Skin of body (tissue), 3 donors: ENCODE measurements at places on chromosomes 5 and 9. TPM values are rescaled to one million over a fixed set of nuclear protein-coding genes. Genes with fewer than 3 reads are reported as not detected.

DNA sequence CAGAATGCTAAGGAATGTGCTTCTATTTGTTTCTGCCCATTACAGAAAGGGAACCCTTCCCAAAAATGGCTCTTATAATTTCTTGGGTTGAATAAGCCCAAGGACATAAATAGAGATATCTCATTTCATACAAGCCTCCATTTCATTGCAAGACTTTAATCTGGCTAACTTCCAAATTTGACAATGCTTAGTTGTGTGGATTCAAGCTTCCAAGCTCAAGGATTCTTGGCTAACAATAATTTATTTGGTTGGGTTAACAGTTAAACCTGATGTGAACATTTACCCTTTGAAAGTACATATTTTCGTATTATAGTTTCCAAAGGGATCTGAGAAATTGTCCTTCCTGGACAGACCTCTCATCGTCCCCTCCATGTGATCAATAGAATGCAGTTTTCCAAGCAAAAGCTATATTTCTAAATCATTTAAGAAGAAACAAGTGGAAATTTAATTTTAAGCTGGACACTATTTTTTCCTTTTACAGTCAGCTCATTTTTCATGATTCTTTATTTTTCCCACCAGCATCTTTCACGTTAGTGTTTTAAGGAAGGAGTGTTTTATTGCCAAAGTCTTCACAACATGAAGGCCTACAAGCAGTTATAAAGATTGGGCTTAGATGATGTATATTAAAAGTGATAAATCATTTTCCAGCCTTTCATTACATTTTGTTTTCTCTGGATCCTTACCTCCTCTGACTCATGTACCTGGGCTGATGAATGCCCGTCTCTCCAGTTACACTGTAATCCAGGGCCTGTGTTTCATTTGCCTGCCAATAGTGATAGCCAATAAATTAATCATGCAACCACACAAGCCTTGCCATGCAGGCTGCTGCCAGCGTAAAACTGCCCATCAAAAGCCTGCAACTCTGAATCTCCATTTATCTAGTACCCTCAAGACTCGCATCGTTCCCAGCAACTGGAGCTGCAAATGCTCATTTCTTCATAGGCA, 176.7 kb downstream of the NTRK2 start:
- DNase-seq: peak; percentile 9

Gene ARID3C
- total RNA-seq: not detected

Gene ACOT12
- total RNA-seq: 0.10 TPM

DNA sequence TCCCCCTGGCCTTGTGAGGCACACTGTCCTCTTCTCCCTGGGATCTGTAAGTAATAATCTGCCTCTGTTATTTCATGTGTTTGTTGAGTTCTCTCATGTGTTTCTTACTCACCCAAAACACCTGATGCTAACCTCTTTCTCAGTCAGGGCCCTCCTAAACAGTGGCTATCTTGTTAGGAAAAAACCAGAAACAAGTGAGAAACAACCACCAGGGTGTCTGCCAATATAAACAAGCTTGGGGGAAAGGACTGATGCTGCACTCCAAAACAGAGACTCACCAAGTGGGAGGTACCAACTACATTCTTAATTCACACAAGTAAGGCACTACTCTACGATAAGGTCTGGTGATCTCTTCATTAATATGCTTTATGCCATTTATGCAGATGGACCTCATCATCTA, 564.4 kb downstream of the SEMA5A start:
- no peak for DNase-seq

DNA sequence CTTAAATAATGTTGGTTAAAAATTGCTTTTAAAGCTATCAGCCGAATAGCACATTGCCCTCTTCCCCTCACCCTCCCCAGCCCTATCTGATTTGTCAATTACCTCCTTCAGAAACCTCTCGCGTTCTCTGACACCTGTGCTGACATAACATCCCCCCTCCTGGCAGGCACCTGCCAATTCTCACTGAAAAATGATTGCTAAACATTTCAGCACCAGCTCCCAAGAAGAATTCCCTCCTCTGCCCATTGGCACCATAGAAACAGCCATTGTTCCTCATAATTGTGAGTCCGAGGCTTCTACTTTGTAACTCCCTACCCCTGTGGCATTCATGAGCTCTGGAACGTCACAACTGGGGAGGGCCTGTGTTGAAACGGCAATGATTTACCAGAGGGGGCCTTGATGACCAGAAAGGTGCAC, 20.2 kb downstream of the CDH6 start:
- DNase-seq: no peak

Gene ZNF346
- total RNA-seq: 16.8 TPM

GRCh38 chr9:72661401-72662135, 140.2 kb downstream of the TMC1 start:
- DNase-seq: no peak

GRCh38 chr5:117082977-117083376, 508.4 kb upstream of the SEMA6A start:
- DNase-seq: no peak

DNA sequence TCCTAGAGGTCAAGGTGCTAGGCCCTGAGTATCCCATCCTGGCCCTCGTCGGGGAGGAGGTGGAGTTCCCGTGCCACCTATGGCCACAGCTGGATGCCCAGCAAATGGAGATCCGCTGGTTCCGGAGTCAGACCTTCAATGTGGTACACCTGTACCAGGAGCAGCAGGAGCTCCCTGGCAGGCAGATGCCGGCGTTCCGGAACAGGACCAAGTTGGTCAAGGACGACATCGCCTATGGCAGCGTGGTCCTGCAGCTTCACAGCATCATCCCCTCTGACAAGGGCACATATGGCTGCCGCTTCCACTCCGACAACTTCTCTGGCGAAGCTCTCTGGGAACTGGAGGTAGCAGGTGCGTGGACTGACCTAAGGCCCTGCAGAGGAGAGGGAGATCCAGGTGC, 7.9 kb downstream of the BTNL9 start:
- no peak for DNase-seq

DNA sequence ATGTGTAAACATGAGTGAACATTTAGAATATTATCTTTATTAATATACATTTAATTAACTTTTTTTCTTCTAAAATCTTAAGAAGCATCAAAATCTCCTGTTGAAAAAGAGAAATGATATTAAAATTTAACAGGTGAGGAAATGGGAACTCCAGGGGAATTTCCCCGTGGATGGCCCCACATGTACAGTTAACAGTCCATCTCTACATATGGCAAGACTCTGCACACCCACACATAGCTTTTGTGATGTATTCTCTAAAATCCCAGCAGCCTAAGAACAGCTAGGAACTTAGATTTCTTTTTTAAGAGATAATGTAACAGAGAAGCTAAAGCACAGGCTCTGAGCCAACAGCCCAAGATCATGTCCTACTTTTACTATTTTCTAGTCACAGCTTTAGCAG, 556.3 kb upstream of the RGMB start:
- DNase-seq: no peak

DNA sequence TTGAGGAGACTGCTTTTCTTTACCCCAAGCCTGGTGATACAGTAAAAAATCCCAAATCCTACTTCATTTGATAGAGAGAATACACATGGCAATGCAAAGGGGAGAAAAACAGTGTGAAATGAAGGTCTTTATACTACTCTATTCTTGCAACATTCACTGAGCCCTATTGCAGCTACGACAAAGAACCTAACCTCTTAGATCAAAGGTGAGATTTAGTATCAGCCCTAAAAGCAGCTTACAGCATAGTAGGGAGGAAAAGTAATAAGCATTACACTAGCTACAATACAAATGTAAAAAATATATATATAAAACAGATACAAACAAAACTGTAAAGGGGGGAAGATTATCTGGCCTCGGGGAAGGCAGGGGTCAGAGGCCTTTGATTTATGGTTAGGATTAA, 147.1 kb downstream of the MAPKAP1 start:
- DNase-seq: no peak

Gene TNFAIP8
- 47.7 TPM for total RNA-seq

Gene CDO1
- 26.8 TPM for total RNA-seq

GRCh38 chr5:135839566-135839965, 5.1 kb downstream of the SLC25A48 start:
- no peak for DNase-seq

Gene GABBR2
- total RNA-seq: 0.39 TPM

DNA sequence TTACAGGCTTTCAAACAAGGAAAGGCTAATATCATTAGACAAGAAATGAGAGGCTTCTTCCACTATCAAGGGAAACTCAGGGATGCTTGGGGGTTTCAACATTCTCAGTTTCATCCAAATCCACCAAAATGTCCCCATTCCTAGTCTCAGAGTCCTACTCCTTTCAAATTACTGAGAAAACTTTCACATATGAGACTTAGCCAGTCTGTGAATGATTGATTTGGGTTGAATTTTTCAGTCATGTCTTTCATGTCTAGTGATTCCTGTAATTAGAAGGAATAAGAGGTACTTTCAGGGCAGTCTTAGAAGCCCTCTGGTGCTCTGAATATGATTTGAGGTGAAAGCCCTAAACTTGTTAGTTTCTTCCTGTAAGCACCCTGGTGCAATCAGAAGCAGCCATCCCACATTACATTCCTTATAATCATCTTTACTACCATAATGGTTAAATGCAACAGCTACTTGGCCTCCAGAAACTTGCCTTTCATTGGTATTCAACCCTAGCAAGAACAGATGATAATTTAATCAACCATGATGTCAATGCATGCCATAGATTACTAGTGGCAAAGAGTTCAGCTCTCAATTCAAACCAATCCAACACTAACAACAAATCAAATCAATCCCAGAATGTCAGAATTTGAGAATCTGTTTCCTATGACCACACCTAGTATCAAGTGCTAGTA, 50.7 kb upstream of the RIC1 start:
- no peak for DNase-seq

- no peak for DNase-seq
Measured at GRCh38 chr5:152601806-152602732, 197.0 kb upstream of the NMUR2 start.

Gene SLC6A3
- total RNA-seq: not detected

GRCh38 chr5:179865491-179866240, 7.0 kb upstream of the MRNIP start:
- no peak for DNase-seq

GRCh38 chr9:89420397-89421178, 77.3 kb downstream of the SEMA4D start:
- no peak for DNase-seq

- DNase-seq: peak; percentile 23
Measured at GRCh38 chr5:171762021-171762608, 23.5 kb upstream of the SMIM23 start.

GRCh38 chr9:130313103-130313858, 47.7 kb downstream of the HMCN2 start:
- DNase-seq: no peak

DNA sequence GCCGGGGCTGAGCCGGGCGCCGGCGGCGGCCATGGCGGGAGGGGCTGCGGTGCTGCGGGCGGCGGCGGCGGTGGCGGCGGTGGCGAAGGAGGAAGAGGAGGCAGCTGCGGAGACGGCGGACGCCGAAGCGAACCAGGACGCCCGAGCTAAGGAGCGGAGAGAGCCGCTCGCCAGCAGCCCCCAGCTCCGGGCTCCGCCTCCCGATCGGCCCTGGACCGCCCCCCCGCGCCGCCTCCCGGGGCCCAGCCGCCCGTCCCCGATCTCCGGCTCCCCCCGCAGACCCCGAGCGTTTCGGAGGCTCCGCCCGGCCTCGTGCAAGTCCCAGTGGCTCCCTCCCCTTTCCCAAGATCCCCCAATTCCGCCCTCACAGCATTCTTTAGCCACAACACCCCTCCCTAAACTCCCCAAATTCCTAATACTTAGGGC, at the start of gene ASTN2:
Gene ASTN2, minus strand, starts transcription at position 152 of the 426 bp plus-strand sequence. Its CDS starts 119 bp downstream, at position 33.
- no peak for DNase-seq

Gene NR5A1
- not detected for total RNA-seq

GRCh38 chr9:113493203-113493520, 29.6 kb downstream of the RGS3 start:
- peak; percentile 31 for DNase-seq

DNA sequence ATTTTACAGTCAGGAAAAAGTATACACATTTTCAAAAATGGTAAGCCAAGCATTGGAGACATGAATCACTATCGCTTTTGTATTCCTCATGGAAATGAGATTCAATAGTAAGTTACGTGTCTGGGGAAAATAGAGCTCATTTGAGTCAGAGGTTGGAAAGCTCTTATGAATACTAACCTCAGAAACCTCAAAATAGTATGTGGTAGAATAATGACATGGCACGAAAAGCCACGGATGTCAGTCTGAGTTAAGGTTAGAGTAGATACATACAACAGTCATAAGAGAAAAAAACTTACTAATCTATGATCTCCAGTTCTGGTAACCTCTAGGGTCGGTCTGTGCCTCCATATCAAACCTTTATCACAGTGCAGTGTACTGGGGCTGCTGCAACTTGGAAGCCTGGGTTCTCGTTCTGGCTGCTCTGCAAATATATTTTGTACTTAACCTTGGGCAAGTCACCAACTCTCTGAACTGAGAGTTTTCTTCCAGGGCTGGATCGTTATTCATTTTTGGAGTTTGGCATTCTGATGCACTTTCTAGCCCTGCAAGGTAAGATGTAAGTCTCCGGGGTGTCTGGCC, 31.8 kb downstream of the MAP1B start:
- DNase-seq: no peak

- no peak for DNase-seq
Measured at GRCh38 chr5:54514291-54514690, 3.3 kb upstream of the SNX18 start.

Gene GDF9
- 0.30 TPM for total RNA-seq

Gene ANKRD18A
- 2.8 TPM for total RNA-seq
